Ascending aorta (tissue), 2 donors: ENCODE measurements at places on chromosomes 2 and 18. TPM values are rescaled to one million over a fixed set of nuclear protein-coding genes. Genes with fewer than 3 reads are reported as not detected.

KRTCAP3 gene
- not detected for total RNA-seq

DNA sequence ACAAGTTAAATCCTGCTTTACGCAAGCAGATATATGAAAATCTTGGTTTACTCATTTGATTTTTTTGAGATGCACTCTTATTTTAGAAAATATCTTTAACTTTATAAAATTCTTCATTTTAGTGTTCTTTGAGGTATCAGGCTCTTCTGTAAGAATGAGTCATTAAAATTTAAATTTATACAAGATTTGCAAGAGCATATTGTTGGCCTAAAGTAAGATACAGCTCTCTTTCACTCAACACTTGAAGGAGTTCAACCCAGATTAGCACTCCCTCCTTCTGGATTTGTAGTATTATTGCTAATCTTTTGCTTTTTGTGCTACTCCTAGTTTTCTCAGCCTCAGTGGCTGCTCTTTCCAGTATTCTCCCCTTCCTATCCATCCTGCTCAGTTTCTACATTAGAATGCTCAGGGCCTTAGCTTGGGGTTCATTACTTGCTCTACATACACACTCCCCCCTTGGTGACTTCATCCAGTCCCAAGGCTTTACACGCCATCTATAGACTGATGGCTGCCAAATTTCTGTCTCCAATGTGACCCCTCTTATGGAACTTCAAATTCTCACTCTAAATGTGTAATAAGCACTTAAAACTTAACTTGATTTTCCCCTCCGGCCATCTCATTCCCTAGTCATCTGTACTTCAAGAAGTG lies 425.3 kb upstream of the FANCL start:
- DNase-seq: no peak

- no peak for DNase-seq
Measured at GRCh38 chr2:126359494-126359893, 296.5 kb upstream of the GYPC start.

CCDC102B gene
- total RNA-seq: 3.3 TPM
